Stimulated activated naive CD4-positive, alpha-beta T cell (primary cell): ENCODE measurements at places on chromosomes 4 and X.

DNA sequence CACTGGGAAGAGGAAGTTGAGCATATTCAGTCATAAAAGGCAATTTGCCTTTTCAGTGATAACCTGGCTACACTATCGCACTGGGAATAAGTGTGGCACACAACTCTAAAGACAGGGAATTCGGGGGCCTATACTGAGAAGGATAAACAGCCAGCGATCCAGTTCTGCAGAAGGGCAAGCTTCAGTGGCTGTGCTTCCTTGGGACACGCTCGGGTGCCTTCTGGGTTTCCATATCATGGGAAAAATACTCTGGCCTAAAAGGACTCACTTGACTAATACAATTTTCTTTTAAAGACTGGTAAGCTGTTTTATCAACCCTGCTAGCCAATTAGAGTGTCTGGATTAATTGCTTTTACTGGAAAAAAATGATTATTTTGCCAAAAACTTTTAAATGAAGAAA, 58.5 kb downstream of the TENM3 start:
- DNase-seq: no peak

GRCh38 chr4:3484057-3484973, 21.2 kb downstream of the DOK7 start:
- no peak for DNase-seq

GRCh38 chrX:74613370-74614092, 893 bp downstream of the RLIM start:
- no peak for DNase-seq

DNA sequence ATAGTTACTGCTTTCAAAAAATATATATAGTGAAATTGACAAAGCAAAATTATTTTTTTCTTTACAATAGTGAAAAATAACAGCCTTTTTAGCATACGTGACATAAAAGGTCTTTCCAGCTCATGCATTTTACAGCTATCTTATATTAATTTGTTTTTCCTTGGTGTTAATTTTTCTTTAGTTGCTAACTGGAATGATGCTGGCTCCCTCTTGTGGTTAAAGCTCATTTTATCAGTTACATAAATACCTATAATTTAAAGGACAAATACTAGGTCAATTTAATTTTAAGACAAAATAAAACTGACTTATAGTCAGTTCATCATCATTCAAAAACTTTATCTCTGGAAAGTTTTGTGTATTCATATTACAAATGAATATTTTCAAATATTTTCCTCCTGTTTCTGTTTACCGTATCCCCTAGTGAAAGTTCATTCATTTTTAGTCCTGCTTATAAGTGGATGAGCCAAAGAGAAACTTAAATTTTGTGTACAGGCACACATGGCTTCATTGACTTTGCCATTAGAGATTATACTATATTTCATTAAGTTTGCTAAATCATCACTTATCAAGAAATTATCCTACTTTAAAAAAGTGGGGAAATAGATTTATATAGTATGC, 9.9 kb upstream of the ANAPC4 start:
- DNase-seq: no peak

DNA sequence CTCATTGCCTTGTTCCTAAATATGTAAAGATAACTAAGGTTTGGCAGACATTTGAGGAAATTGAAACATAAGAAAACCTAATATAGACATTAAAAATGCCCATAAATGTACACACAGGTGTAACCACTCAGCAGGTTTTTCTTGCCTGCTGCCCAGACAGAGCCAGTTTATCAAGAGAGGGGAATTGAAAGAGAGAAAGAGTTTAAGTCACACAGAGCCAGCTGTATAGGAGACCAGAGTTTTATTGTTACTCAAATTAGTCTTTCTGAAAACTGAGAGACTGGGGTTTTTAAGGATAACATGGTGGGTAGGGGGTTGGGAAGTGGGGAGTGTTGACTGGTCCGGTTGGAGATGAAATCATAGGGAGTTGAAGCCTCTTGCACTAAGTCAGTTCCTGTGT, 119.0 kb downstream of the CFAP299 start:
- no peak for DNase-seq

DNA sequence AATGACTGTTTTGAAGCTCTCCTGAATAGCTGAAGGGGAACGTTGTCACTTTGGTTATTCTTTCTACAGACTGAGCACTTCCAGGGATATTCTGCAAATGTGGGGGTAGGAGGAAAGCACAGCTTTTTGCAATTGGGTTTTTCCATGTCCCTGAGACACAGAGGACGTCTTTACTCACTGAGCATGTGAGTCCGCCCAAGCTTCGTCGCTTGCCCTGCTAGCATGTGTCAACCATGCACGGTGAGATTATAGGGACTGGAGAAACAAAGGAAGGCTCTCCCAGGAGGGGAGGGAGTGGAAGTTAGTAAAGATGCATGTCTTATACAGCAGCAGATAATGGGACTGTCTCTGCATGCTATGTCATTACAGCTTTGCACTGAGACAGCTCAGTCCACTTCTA, 111.5 kb upstream of the SFRP2 start:
- DNase-seq: no peak
